Fibroblast of the aortic adventitia (primary cell): ENCODE measurements at places on chromosomes 1 and 21.

DNA sequence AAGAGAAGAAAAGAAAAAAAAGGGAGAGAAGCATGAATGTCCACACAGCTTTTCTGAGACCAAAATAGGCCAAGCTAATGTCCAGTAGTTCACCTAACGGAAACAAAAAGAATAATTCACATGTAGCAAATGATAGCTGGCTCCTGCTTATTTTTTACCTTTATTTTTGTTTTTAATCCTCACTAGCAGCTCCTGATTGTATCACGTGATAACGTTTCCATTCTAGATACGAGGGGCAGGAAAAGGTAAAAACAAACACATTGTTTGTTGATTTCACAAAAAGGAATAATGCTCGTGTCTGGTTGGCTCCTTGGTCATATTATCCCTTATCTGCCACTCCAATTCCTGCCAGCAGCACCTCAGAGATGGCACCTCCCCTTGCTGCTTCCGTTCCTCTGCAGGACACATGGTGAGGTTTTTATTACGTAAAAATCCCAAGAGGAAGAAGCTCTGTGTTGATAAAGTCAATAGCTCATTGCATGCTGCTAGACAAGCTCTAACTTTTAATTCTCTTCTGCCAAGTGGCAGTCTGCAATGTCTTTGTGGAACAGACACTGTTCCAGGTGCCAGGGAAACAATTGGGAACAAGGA is 201.7 kb downstream of the CRB1 start:
- DNase-seq = no peak

DNA sequence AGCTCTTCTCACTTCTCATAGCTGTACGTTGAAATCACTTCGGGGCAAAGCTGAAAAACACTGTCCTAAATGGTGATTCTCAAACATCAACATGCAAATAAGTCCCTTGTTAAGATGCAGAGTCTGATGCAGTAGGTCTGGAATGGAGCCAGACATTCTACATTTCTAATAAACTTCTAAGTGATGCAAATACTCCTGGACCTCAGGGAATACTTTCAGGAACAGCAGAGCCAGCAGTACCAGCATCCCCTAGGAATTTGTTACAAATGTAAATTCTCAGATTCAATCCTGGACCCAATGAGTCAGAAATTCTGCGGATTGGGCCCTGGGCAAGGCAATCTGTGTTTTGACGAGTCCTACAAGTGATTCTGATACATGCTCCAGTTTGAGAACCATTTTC is 152.3 kb downstream of the PCNX2 start:
- DNase-seq = peak; percentile 4

DNA sequence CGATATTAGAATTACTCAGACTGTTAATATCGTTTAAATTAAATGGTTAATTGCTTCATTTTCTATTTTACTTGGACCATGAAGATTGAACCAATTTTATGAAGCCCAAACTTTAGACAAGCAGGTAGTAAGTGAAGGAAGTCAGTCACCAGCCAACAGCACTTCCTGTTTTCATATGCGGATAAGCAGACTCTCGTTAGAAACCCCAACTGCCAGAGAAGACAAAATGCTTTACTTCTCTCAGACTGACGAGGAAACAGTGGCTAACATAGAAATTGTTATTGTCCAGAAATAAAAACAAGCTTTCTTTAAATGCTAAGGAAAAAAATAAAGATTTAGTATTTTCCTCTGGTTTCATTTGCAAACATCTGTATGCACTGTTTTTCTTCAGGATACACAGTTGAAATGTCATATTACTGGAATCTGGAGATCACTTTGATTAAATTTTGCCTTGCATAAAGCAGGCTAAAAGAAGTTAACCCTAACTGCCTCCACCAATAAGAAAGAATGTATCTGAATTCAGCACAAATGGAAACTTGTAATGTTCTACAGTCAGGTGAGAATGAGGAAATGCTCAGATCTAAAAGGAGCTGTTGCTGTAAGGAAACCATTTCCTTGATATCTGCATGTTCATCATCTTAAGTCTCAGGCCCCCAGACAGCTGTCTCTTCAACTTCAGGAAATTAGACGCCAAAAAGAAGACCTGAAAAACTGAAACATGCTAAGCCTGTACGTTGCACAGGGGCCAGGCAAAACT is 129.8 kb upstream of the SAMSN1 start:
- no peak for DNase-seq

GRCh38 chr1:89100412-89100811 is 25.5 kb downstream of the GBP2 start:
- no peak for DNase-seq

DNA sequence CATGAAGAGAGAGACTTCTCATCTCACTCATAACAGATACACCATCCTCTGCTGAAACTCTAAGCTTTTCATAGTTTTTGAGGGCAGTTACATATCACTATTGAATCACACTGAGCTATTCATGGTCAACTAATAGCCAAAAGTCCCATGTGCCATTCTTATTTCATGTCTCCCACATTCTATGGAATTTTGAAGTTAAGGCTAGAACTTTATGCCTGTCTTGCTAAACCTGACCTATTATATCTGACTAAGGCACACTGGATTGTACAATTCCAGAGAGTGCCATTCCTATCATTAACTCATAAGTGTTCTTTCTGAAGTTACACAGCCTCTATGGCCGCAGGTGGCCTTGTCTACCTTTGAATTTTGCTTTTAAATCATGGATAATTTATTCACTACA is 254.3 kb downstream of the PTPRC start:
- DNase-seq = no peak

DNA sequence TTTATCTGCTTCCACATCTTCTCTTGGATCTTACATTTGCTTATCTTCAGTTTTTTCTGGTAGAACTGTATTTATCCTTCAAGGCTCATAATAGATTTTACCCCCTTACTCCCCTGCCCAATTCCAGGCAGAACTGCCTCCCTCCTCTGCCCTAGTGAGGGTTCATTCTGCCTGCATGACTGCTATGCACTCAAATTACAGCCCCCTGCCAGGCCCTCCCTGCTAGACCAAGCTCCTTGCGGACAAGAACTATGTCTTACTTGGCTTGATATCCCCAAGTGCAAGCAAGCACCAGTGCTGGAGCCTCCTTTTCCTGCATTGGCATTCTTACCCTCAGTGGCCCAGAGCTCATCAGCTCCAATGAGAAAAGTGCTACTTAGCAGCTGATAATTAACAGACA is 18.1 kb downstream of the MAPKAPK2 start:
- no peak for DNase-seq

- no peak for DNase-seq
These were observed 6.1 kb downstream of the FAM3B start for GRCh38 chr21:41322496-41323382.

- peak; percentile 98 for DNase-seq
These were observed 208.3 kb upstream of the RUNX1 start for GRCh38 chr21:35257413-35257812.

DNA sequence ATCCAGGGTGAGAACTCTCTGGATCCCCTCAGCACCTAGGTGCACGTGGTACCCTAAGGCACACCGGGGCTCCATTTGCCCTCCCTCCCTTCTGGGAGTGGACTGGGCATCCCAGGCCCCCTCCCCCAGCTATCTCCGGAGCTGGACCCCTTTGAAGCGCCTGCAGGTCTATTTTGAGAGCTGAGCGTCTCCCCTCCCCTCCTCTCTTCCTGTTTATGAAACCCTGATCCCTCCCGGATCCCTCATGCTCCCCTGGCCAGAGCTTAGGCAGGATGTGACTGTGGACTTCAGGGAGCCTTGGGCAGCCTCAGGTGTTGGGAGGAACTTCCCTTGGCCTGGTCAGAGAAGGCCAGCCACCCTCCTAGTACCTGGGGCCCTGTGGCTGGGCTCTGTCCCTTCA is 10.2 kb downstream of the RPS6KA1 start:
- DNase-seq = no peak

DNA sequence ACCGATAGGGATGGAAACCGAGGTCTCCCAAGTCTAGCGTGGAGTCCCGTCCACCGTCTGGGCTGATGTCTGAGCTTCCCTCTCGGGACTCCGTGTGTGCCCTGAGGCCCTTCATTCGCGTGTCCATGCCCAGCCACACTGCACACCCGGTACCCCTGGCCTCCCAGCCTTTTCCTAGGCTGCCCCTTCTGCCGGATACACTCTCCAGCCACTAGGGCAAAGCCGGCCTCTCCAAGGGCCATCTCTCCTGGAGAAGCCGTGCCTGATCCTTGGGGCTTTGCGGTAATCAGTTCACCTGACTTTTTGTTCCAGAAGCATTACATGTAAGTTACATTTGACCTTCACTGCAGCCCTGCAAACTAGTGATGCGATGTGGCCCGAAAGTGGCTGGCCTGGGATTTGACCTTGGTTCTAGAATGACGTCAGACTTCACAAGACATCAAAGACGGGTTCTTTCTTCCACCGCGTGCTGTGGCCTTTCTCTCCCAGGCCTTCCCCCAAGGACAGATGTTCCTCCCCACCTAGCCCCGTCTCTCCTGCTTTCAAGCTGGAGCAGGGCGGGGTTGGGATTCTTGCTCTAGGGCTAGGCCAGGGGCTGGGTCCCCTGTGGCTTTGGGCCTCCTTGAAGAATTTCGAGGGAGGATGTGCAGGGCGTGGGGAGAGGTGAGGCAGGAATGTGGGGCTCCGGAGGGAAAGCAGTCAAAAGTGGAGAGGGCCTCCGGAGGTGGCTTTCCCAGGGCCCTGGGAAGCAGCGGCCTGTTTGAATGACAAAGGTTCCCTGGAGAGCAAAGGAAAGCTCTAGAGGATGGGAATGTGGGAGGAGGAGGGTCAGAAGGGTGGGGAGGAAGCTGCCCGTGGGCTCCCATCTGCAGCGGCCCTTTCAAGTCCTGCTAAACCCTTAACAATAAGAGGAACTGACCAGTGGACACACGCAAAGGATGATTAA is 49.7 kb upstream of the SLC2A1 start:
- DNase-seq = no peak

DNA sequence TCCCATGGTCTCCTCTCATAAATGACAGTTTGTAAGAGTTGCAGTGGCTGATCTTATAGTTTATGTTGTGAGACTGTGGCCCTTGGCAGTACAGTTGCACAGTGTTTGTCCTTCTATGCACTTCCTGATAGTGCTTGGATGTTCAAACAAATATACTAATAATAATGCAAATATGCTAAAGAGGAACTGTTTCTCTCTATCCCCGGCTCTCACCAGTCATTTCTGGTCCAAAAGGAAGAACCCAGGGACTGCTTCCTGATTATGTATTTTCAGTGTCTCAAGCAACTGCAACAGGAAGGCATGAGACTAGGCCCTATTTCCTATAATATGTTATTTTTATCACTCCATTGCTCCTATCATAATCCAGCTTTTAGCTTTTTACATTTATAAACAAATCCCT is 17.0 kb upstream of the SUCO start:
- no peak for DNase-seq

DNA sequence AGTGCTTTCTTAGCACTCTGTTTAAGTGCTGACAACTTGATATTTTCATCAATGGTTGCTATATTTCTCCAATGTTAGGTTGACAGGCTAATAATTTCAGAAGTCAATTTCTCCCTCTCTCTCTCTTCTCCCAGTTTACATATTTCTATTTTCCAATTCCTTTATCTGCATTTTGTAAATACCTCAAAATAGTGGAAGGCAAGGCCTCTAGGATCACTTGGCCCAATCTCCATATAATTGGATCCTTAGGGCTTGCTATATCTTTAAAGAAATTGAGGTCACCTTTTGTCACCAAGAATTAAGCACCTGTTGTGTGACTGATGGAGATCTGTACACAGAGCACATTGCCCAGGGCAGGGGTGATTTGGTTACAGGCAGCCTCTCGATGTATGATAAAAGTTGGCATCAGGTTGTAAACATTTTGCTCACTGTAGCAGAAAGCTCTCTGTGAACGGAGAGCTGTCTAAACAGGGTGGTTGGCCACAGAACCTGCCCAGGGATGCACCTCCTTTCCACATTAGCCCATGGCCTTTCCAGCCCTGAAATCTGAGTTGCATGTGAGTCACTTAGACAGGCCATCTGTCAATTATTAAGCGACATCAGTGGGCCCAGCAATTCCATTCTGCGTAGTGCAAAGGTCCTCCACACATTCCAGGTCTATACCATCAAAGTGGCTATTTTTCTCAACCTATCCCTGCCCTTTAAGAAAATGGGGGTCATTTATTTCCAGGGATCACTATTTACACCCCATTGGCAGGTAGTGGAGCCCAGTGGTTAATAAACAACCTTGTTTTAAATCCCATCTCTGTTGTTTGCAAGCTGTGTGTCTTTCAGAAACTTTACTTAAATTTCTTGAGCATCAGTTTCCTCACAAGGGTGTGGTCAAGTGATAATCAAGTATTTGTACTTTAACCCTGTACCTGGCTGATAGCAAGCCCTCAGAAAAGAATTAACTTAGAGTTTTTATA is 29.1 kb upstream of the IRF2BP2 start:
- DNase-seq = no peak

GRCh38 chr1:64948216-64948615 is 18.1 kb downstream of the JAK1 start:
- no peak for DNase-seq

- peak; percentile 66 for DNase-seq
These were observed 3.8 kb downstream of the LCA5L start for GRCh38 chr21:39441502-39442475.

GRCh38 chr1:91283421-91283726 is 121.3 kb downstream of the HFM1 start:
- peak; percentile 2 for DNase-seq

DNA sequence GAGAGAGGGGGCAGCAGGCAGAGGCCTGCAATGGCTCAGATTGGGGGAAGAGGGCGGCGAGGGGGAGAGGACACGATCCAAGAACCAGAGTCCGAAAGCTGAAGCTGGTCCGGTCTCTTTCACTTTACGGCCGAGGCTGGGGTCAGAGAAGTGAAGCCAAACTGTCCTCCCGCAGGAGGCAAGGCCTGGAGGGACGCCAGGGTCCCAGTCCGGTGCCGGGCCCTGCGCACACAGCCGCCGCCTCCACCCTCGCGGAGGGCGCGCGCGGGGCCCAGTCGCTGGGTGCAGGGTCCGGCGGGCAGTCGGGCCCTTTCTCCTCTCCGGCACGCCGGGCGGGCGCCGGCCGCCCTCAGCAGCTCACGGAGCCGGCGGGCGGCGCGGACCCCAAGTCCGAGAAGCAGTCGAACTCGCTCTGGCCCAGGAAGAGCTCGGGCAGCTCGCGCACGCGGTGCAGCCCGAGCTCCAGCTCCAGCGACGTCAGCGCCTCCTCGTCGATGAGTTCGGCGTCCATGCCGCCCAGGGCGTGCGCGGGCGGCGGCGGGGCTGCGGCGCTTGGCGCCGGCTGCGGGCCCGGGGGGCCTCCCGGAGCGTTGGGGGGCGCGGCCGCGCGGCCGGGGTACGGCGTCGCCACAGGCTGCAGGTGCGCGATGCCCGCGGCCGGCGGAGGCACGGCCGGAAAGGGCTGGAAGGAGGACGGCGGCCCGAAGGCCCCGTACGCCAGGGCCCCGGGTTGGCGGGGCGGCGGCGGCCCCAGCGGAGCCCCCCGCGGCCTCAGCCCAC is 749 bp downstream of the CITED4 start:
- DNase-seq = no peak

DNA sequence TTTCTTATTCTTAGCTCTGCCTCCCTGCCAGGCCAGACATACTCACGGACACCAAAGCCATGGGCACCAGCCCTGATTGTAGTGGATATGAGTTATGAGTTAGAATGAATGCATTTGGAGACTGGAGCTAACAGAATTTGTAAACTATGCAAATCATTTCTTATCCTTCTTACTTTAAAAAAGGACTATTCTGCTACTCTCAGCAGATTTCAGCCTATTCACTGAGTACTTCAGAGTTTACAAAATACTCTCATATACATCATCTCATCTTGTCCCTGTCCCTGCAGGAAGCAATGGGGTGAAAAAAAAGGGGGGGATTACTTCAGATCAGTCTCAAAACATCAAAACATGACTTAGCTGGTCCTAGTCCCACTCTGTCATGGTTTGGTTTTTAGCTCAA is 541.4 kb upstream of the PLXNA2 start:
- no peak for DNase-seq

GRCh38 chr1:186206048-186206570 is 168.9 kb downstream of the TPR start:
- DNase-seq = peak; percentile 29
